Activated CD4-positive, alpha-beta T cell treated with anti-CD3 and anti-CD28 coated beads for 24 hours (primary cell): ENCODE measurements at places on chromosomes 16 and 17.

GRCh38 chr16:49986351-49987124 is 38.5 kb upstream of the CNEP1R1 start:
- no peak for DNase-seq

GRCh38 chr16:51030516-51030915 is 120.6 kb downstream of the SALL1 start:
- no peak for DNase-seq

GRCh38 chr16:28538733-28539596 is at the start of gene NUPR1:
TSS of gene NUPR1 (minus strand) at chr16:28538974. CDS start at chr16:28538907, 67 bp downstream.
- DNase-seq, result no peak

DNA sequence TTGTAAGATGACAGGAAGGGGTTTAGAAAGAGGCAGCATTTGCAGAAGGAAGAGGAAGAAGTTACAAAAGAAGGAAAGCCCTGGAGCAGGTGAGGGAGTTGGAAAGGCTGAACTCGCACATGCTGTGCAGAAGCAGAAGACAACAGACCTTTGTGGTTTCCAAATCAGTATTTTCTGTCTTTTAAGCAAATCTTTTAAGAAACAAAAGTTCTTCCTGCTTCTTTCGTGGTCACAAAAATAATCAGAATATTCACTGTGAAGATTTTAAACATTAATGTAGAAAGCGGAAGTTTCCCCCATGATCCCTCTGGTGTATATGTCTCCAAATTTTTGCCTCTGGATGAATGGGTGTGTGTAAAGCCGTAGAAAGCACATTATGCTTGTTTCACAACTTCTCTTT is 25.8 kb downstream of the ZNRF1 start:
- DNase-seq, result no peak

- DNase-seq, result no peak
Observed at GRCh38 chr17:51353296-51353695, 93.0 kb downstream of the UTP18 start.

DNA sequence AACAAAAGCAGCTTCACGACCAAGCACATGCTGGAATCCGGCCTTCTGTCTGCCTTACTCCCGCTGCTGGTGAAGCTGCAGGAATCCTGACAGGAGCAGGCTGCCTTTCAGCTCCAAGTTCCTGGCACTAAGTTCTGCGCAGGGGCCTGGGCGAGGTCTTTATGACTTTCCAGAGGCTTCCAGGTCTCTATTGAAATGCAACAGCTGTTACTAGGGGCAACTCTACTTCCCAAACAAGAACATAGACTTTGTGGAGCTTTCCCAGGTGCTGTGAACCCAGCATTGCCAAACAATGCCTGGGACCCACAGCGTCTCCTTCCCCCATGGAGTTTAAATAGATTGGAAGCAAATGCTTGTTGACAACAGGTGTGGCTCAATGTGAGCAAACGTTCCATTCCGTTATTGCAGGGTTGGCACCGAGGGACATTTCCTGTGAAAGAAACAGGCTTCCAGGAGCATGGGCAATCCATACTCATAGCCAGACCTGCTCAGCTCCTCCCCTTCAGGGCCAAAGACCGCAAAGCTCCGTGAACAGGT is 156.0 kb downstream of the CDH13 start:
- DNase-seq, result no peak
